ENCODE measurements at places on chromosomes 3 and 15.

DNA sequence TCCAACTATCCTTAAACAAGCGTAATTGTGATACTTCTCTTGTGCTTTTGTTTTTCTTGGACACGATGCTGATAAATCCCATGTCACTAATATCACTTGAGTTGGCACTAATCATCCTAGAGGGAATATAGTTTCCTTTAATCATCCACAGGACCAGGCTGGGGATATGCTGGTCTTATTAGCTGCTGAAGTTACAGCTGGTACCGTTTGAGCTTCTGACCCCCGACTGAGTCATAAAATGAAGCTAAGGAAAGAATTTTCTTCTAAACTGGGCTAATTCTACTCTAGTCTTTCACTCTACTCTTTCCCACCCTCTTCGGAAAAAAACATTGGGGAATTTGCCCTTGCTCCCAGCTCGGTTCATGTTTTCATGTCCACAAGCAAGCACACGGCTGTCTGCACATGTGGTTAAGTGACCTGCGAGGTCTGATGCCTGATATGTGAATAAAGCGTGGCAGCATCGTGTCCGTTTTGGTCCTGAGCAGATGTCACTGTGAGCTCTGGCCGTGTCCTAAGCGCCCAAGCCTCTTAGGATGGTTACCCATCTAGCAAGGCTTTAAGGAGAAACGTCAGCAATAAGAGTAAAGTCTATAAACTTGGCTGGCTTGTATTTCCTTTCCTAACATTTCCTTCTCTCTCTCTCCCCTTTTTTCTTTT, 223.7 kb downstream of the ITPR1 start:
- DNase-seq = no peak

GRCh38 chr3:145898487-145898886, 262.5 kb downstream of the PLOD2 start:
- no peak for DNase-seq

DNA sequence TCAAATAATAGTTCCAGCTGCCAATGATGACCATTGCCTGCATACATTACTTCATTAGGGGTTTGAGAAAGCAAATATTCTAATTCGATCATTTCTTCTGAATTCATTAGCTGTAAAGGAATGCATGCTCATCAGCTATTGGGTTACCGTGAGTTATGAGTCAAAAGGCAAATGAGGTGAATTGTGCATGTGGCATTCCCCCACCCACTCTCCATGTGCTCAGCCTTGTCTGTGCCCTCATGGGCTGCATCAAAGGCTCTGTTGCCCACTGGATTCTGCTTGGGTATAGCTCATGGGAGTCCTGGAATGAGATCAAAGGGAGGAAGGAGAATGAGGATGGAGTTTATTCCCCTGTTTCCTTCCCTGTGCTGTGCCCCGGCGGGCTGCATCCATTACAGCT, 99.3 kb upstream of the CHRNA7 start:
- no peak for DNase-seq

GRCh38 chr15:49421991-49422390, 1.1 kb upstream of the FGF7 start:
- DNase-seq = peak; percentile 57

Measured in activated CD8-positive, alpha-beta memory T cell treated with anti-CD3 and anti-CD28 coated beads, Interleukin-2, amount 50 U/mL, for 48 hours (primary cell).